Stimulated activated CD4-positive, alpha-beta T cell treated with anti-CD3 and anti-CD28 coated beads, Interleukin-1b, Interleukin-23, amount 100 ng/mL, for 1 hour (primary cell): ENCODE measurements at places on chromosomes 7 and 10.

- DNase-seq: no peak
Measured at GRCh38 chr7:74344786-74345185, 55.6 kb downstream of the CLIP2 start.

DNA sequence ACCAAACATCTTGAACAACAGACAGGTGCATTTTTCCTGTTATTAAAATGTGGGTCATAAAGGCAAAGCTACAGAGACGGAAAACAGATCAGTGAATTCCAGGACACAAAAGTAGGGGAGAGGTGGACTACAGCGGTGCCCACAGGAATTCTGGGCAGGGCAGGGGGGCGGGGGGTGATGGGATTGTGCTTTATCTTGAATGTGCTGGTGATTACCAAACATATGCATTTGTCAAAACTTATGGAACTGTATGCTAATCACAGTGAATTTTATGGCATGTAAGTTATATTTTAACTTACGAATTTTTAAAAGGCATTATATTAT is 519.4 kb downstream of the CNTNAP2 start:
- no peak for DNase-seq

DNA sequence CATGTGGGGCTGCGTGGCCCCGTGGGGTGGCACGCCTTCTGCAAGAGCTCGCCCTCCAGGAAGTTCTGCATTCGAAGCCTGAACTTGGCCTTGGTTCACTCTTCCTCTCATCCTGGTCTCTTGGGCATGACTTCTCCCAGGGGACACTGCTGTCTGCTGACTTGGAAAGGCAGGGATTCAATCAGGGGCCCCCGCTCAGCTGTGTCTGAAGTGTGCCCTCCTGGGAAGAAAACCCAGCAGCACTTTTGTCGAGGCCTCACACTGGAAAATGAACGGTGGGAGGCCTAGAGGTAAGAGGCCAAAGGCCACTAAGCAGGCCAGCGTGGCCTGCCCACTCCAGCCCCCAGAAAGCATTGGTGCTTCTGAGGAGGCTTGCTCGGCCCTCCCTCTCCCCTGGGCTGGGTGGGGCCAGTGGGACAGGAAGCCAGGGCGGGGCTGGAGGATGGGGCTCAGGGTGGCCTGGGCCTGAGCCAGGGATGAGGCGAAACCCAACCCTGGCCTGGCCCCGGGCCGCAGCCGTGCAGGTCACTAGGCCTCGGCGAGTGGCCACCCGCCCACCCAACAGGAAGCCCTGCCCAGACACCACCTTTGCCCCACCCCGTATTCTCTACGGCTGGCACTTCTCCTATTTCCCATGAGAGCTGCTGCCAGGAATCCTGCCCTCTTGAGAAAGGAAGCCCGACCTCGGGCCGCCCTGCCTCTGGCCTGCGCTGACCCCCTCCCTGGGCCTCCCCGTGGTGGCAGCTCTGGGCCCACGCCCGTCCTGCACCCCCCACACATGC is 81.1 kb downstream of the ZMIZ1 start:
- DNase-seq: no peak

DNA sequence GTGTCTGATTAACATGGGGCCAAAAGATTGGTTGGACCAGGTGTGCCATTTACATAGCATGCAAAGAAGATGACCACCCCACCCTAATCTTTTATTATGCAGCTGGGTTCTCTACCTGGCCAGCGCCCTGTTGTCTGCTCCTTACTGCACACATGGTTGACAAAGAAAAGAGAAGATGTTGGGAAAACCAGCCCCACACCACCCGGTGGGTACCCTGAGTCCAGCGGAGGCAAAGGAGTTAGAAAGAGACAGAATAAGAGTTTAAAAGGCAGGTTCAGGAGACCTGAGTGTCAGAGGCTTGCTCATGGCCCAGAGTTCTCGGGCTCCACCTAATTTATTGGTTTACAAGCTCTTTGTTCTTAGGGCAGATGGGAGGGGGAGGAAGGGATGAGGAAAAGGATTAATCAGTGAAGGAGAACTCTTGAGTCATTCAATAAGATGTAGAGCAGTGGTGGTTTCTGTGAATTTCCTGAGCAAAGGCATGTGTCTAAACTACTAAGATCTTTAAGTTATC is 24.1 kb upstream of the ABCA13 start:
- DNase-seq: no peak

- no peak for DNase-seq
Measured at GRCh38 chr7:106623853-106624252, 37.1 kb downstream of the CCDC71L start.

GRCh38 chr7:134297489-134297888 is 19.2 kb downstream of the SLC35B4 start:
- no peak for DNase-seq

GRCh38 chr10:3255075-3255474 is 82.5 kb upstream of the PITRM1 start:
- no peak for DNase-seq

DNA sequence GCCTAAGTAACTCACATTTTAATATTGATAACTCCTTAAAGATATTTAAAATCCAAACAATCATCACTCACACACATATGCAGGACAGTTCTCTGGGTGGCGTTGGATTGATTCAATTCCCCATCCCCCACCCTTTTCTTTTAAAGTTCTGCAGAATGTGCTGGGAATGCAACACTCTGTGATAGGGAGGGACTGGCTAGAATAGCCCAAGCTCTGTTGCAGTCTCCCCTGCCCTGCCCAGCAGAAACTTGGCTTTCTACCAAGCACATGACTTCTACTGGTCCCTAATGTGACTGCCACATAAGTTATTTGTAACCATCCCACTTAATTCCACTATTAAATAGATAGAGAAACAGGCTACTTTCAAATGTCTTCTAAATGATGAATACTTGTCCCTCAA is 55.2 kb downstream of the TWIST1 start:
- DNase-seq: no peak

DNA sequence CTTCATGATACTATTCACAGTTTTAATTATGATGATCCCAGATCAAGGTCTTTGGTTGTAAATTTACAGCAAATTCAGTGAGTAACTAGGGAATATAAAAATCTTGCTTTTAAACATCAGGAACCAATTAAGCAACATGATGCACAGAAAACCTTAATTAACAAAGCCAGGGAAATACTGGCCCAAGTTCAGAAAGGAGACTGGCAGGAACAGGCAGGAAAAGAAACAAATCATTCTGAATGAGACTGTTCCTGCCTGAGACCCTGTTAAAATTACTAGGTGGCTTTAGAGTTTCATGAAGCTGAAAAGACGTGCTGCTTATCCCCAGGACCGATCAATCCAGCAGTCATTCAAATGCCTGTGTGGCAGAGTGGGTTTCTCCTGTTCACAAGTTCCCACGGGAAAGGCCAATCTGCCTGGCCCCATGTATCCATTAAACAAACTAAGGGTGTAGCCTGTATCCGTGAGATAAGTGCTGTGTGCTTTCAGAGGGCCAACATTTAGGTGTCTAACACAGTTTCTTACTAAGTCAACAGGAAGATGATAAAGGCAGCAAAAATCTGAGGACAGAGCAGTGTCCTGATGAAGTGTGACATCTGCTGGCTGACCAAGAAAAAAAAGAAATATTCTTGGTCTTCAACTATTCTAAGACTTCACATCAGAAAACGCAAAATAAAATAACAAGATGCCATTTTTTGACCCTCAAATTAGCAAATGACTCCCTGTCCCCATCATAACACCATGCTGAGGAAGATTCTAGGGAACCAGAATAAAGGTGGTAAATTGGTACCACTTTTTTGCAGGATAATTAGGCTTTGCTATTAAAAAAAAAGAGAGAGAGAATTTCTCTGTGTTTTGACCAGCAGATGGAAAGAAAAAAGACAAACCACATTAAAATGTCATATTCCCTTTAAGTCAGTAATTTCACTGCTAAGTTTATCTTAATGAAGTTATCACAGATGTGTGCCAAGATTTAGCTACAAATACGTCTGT is 34.2 kb downstream of the PUS7 start:
- no peak for DNase-seq

GRCh38 chr7:110448918-110449317 is 642.0 kb upstream of the LRRN3 start:
- DNase-seq: no peak

DNA sequence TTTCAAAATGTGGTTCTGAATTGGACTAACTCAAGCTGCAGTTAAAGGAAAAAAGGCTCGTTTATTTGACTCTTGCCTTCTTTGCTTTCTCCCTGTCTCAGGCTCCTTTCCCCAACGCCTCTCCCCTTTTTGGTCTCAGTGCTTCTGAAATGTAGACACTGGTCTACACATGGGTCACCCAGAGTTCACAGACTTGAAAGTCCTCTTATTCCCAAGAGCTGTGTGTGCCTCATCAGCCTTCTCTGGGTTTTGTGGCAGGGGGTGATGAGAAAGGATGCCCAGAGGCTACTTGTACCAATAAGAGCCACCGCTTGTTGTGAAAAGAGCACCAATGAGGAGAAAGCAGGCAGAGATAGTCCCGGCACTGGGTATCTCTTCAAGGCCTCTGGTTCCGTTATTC is 125.7 kb downstream of the BICC1 start:
- DNase-seq: no peak

DNA sequence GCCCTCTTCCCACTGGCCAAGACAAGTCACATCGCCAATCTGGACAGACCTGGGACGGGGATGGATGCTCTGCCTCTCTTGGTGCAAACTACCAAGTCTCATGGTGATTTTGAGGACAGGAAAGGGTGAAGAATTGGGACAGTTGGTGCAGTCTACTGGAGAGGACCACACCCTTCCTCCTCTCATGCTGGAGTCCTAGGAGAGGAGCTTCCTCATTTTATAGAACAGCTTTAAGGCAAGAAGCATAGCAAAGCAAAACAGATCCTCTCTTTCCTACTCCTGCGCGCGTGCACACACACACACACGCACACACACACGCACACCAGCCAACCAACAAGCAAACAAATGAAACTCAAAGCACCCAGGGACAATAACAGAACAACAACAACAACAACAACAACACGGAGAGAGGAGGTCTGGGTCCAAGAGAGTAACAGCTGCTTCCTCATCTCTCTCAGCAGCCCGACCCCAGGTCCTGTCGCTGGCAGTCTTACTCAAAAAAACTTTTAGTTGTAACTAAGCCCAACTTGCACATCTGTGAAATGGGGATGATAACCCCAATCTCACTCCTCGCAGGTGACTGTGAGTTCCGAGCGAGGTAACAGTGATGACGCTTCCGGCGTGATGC is 83.4 kb downstream of the TMEM178B start:
- DNase-seq: no peak

GRCh38 chr7:92988941-92989545 is 128.7 kb downstream of the SAMD9 start:
- no peak for DNase-seq

DNA sequence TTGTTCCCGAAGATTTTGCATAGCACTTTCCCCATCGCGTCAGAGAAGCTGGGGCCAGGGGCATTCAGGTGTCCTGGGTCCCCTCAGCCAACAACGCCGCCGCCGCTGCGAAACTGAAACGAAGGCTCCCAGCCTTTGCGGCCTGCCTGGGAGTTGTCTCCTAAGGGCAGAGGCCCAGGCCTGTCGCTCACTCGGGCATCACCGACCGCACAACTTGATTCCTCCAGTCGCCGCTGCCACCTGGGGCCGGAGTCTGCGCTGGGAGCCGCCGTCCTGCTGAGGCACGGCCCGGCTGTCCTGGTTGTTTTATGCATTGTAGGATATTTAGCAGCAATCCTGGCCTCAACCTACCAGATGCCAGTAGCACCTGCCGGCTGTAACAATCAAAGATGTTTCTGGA is 22.0 kb downstream of the ZSCAN25 start:
- no peak for DNase-seq

- DNase-seq: no peak
Measured at GRCh38 chr7:84913731-84914130, 273.1 kb downstream of the SEMA3D start.

GRCh38 chr10:58641708-58642107 is 129.0 kb downstream of the BICC1 start:
- no peak for DNase-seq

GRCh38 chr10:17766731-17767130 is 14.7 kb downstream of the TMEM236 start:
- DNase-seq: no peak

- DNase-seq: no peak
Measured at GRCh38 chr10:8043569-8044306, 10.8 kb upstream of the GATA3 start.

DNA sequence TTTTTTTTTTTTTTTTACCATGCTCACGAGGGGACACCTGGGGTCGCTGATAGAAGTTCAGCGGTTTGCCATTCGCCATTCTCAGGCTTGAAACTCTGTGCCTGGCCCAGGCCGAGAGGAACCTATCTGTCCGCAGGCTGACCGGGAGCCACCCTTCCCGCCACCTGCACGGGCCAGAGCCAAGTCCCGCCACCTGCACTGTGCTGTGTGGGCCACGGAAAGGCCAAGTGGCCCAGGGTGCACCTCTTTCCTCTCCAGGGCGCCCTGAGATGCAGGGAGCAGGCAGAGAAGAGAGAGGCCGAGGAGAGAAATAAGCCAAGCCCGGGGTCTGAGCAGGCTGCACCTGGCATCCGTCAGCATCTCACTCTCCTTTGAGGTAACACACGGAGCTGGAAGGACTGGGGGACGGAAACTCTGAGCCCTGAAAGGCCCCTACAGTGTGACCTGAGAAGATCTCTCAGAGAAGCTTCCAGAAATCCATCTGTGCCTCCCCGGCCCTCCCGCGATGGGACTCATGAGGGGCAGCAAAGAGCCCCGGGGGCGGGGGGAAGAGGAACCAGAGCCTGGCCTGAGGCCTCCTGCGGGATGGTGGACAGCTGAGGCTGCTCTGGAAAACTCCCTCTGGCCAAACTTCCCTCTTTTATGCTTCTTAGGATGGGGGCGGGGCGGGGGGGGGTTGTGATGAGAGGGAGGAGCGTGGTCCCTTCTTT is 46.6 kb downstream of the PRKAG2 start:
- DNase-seq: no peak

DNA sequence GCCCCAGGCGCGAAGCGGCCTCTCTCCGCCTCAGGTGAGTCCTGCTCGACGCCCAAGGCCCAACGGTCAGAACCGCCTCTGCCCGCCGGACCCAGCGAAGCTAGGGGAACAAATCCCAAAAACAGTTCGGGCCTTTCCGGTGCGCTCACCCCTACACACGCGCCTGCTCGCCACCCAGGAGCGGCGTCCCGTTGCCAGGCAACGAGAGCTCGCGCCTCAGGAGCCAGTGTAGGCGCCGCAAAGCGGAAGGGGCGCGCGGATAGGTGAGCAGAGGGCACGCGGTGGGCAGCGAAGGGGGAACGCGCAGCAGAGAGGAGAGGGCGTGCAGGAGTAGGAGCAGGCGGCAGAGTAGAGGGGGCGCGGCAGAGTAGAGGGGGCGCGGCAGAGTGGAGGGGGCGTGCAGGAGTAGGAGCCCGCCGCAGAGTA is at the start of the genes DYDC1 and DYDC2:
DYDC1 (minus strand) TSS at position 193 of the 426 bp plus-strand sequence. CDS start 4,154 bp downstream, outside the sequence.
DYDC2 (plus strand) TSS at position 219 of the 426 bp plus-strand sequence. CDS start 5,663 bp downstream, outside the sequence.
- no peak for DNase-seq

DNA sequence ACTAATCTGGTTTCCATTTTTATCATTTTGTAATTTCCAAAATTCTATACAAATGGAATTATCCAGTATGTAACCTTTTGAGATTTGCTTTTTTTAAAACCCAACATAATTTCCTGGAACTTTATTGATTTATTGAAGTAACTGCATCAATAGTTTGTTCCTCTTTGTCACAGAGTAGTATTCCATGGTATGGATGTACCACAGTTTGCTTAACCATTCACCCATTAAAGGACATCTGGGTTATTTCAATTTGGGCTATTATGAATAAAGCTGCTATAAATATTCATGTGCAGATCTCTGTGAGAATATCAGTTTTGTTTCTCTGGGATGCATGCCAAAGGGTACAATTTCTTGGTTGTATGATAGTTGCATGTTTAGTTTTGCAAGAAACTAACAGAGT is 2.9 kb downstream of the GPNMB start:
- DNase-seq: no peak

- DNase-seq: no peak
Measured at GRCh38 chr10:18409599-18410397, 241.6 kb downstream of the NSUN6 start.
